NCI-H524 (cell line): ENCODE measurements at places on chromosomes 16 and 17.
A peak's percentile ranks its signal among the peaks of the same experiment; 100 is the strongest.

DNA sequence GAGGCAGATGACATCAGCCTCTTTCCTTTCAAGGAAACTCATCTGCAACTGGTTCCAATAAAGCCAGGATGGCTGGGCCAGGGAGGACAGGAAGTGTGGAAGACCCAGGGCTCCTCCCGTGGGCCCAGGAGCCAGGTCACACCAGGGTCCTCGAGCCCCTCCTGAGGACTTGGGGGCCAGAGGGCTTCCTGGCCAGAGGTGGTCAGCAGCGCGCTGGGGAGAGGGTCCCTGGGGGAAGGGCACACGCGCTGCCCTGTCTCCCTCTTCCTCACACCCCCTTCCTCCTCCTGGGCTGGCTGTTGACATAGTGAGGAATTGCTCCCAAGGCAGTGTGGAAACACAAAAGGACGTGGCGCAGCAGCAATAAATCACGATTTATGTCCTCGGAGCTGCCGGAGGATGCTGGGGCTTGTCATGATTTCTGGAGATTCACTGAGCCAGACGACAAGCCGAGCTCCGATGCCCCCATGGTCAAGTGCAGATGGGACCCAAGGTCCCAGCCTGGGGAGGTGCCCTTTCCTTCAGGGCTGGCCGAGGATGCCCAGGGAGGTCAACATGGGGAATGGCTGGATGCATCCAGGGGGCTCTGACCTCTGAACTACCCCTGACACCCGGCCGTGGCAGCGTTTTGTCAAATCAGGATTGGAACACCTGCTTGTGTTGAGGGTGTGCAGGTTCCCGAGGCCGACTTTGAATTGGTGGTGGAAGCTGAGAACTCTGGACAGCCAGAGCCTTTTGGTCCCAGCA lies 152.6 kb downstream of the IRF8 start:
- DNase-seq: no peak

DNA sequence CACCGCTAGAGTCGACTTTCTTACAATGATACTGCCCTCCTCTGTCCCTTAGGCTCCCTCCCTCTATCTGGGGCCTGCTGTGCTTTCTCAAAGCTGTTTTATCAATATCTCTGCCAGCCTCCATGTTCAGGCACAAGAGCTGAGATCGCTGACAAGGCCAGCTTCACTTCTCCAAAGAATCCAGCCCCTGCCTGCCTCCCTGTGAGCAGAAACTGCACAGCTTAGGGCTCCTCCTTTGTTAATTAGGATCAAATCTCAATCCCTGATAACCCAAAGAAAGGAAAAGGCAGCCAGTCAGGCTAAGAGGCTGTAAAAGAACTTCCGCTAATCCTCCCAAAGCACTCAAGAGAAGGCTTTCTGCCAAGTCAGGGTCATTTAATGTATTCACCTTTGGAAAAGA lies 616.0 kb upstream of the CDH11 start:
- DNase-seq: peak; percentile 79

- DNase-seq: no peak
Measured at GRCh38 chr17:34596920-34597319, 17.5 kb downstream of the TMEM132E start.

GRCh38 chr16:80299416-80299815 lies 241.4 kb upstream of the DYNLRB2 start:
- no peak for DNase-seq

DNA sequence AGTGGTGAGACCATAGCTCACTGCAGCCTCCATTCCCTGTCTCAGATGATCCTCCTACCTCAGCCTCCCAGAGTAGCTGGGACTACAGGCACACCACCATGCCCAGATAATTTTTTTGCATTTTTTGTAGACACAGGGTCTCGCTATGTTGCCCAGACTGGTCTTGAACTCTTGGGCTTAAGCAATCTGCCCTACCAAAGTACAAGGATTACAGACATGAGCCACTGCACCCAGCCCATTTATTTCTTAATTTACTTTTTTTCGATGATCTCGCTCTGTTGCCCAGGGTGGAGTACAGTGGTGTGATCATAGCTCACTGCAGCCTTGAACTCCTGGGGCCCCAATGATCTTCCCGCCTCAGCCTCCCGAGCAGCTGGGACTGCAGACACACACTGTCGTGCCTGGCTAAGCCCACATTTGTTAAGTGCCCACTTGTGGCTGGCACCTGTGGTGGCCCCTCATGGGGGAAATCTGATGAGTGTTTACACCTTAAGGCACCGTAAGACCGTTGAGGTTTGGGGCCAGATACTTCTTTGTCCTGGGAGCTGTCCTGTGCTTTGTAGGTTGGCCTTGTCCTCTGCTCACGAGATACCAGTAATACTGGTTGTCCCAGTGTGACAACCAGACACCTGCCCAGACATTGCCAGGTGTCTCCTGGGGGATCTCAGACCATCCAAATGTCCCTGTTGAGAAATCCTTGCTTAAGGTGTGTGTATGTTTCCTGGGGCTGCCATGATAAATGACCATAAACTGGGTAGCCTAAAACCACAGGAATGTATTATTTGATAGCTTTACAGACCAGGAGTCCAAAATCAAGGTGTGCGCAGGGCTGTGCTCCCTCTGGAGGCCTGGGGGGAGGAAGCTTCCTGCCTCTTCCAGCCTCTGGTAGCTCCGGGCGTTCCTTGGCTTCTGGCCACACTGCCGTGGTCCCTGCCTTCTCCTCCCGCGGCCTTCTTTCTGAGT lies 141.4 kb upstream of the GSE1 start:
- DNase-seq: peak; percentile 93

- DNase-seq: no peak
Measured at GRCh38 chr16:30744183-30744582, 4.0 kb upstream of the PHKG2 start.

- DNase-seq: no peak
Measured at GRCh38 chr17:81578561-81579225, 26.5 kb upstream of the FAAP100 start.

DNA sequence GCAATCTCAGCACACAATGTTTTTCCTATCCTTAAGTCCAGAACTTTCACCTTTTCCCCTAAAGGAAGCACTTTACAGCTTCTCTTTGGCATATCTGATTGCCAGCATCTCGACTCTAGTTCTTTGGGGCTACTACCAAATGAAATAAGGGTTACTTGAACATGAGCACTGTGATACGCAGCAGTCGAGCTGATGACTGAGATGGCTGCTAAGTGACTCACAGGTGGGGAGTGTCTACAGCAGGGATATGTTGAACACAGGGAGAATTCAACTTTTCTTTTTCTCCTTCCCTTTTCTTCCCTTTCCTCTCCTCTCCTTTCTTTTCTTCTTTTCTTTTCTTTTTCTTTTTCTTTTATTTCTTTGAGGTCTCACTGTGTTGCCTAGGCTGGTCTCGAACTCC lies 334.8 kb downstream of the MAF start:
- no peak for DNase-seq

GRCh38 chr16:75413951-75414350 lies 19.4 kb downstream of the CFDP1 start:
- DNase-seq: no peak

DNA sequence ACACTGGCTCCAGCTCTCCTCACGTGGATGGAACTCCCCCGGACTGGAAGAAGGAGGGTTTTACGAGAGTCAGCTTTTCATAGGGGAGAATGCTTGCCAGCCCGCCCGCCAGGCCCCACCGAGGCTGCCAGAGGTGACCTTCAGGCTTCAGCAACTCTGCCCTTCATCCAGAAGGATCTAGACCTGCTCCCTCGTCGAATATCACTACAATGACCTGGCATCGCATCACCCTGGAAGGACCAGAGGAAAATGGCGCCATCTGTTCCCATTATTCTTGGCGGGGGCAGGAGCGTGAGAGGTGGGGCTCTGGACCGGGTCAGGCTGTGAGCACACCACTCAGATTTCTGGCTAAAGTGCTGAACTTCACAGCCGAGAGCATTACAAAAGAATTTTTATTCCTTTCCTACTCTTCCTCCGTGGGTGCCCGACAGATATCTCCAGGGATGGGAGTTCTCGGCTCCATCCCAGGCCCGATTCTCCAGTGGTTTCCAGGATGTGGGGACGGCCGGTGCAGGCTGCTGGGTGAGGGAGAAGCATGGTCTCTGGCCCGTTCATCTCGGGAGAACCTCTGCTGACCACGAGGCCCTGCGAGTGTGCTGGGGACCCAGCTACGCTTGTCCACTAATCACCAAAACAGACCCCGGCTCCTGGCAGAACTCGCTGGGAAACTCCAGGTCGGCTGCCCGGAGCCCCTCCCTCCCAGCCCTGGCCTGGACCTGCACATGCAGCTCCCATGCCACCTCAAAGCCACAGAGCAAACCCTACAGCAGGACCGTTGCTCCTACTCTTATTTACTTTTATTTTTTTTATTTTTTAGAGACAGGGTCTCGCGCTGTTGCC lies 36.8 kb upstream of the ZNF469 start:
- DNase-seq: no peak
